ENCODE measurements at places on chromosomes 13 and 19.

GRCh38 chr13:73913079-73913740, 221.0 kb downstream of the KLF12 start:
- no peak for DNase-seq

- no peak for DNase-seq
These were observed 8.8 kb upstream of the KRTDAP start for GRCh38 chr19:35498984-35499527.

DNA sequence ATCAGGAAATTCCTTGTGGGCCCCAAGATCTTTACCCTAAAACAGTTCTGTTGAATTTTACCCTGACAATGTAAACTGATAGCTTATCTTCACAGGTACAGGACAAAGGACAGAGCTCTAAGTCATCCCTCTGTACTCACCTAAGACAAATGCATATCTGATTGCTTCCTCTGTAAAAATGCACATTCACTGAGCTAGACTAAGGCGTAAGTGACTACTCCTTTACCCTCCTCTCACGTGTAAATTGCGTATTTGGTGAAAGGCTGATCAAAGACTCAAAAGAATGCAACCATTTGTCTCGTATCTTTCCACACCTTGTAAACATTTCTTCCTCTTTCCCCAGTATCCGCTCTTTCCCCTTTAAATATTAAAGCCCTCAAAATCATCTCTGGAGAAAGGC, 80.6 kb upstream of the LRCH1 start:
- no peak for DNase-seq

GRCh38 chr19:7681340-7682174, 924 bp downstream of the TRAPPC5 start:
- DNase-seq, result no peak

DNA sequence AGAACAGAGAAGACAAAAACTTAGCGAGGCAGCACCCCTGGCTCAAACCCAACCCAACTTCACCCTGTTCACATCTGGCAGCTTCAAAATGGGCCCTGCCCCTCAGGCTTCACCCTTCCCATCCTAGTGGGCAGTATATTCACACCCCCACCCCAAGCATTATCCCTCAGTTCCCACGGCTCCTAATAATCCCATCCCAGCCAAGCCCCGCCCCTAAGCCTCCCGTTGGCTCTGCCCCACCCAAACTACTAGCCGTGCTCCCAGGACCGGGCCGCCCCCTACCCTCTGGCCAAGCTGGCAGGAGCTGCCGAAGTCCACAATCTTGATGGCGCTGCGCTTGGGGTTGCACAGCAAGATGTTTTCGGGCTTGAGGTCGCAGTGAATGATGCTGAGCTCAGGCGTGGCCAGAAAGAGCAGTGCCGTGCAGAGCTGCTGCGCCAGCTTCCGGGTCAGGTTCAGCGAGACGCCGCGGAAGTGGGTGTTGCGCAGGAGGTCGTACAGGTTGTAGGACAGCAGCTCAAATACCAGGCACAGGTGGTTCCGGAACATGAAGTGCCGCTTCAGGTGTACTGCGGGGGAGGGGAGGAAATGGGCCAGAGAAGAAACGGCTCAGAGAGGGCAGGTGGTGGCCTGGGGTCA, 5.8 kb downstream of the DYRK1B start:
- DNase-seq, result no peak

DNA sequence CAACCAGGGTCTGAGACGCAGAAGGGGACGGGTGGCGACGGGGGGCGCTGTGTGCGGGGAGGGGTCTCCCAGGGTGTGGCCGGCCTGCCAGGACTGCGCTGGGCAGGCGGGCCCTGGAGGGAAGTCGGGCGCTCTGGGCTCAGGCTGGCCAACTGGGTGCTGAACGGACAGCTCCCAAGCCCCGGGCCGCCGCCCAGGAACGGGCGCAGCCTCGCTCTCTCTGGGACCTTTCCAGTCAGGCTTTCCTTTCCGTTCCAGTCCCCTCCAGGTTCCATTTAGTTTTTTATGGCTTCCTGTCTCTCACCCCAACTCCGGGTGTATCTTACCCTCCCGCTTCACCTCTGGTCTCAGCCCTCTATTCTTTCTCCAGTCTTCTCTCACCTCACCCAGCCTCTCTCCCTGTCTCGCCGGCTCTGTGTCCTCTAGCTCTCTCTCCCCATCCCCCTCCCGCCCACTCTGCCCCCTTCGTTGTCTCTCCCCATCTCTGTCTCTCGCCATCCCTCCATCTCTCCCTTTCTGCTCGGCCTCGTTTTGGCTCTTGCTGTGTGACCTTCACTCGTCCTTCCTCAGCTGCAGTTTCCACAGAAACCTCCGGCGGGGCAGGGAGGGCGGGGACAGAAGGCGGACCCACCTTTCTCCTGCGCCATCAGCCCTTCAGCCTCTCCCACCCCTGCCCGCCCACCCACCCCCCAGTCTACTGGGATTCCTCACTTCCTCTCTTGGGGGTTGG, 3.3 kb upstream of the ATP1A3 start:
- no peak for DNase-seq

DNA sequence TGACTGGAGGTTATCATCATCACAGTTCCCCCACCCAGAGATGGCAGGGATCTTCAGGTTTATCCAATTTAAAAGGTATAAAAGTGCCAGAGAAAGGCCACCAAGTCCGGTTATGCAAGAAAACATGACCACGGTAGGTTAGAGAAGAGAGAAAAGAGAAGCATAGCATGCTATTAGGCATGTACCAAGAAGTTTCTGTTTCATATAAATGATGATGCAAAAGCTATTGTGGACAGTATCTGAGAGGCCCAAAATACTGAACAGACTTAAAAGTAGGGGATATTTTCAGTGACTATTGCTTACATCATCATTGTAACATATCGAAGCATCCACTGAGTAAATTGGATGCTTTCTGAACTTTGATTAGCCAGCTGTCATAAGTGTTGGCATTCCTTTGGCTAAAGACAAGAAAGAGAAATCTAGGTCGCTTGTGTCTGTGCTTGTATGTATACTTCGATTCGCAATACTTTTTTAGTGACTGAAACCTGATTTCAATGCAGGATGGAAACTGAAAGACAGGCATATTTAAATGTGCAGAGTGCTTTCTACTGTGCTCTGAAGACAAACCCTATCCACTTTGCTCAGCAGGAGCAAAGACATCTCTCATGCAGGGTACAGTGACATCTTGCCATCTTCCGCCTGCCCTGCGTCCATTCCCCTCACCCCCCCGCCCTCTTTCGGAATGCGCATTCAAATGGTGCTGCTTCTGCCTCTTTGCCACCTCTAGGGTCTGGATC, 180.3 kb downstream of the SHISA2 start:
- no peak for DNase-seq

- no peak for DNase-seq
These were observed 624.4 kb upstream of the ARGLU1 start for GRCh38 chr13:107192289-107192688.

- DNase-seq, result no peak
These were observed 599 bp upstream of the ARHGEF7 start for GRCh38 chr13:111114362-111115060.

- no peak for DNase-seq
These were observed 126.6 kb upstream of the KLF5 start for GRCh38 chr13:72932250-72932649.

DNA sequence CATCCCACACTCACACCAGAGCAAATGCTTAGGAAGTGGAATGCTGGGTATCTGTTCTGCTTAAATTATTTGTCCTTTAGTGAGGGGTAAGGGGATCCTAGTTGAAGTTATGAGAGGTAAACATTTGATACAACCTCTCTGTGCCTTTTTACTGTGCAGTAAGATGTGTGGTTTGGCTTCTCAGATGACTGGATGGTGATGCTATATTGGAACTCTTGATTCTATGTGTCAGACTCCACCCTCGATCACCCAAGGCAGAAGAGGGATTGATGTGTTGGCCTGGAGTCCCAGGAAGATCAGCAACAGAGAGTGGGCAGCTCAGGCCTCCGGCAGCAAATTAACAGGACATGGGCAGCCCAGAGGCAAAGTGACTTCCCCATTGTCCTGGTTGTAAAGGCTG, 66.7 kb downstream of the SIPA1L3 start:
- DNase-seq, result no peak

DNA sequence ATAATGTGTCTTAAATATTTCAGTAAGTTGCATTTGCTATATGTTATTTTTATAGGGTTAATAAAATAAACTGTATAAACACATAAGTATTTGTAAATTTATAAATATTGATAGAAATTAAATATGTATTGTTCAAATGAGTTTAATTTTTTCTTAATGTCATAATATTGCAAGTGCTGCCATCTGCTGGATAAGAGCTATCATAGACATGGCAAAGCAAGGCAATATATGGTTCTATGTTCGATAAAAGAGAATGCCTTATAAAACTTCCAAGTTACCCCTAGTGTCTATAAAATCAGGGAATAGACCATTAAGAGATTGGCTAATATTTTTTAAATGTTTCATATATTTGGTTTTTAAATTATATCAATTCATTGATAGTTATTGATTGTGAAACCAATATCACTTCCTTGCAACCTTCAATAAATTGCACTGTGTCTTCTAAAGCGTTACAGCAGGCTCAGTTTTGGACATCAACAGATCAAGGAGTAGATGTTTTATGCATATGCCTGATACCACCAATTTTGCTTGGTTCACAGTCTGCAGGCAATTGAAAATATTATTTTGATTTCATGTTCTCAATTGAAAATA, 29.0 kb upstream of the SLITRK6 start:
- DNase-seq, result no peak

GRCh38 chr19:49692147-49692506, 1.2 kb downstream of the CPT1C start:
- no peak for DNase-seq

DNA sequence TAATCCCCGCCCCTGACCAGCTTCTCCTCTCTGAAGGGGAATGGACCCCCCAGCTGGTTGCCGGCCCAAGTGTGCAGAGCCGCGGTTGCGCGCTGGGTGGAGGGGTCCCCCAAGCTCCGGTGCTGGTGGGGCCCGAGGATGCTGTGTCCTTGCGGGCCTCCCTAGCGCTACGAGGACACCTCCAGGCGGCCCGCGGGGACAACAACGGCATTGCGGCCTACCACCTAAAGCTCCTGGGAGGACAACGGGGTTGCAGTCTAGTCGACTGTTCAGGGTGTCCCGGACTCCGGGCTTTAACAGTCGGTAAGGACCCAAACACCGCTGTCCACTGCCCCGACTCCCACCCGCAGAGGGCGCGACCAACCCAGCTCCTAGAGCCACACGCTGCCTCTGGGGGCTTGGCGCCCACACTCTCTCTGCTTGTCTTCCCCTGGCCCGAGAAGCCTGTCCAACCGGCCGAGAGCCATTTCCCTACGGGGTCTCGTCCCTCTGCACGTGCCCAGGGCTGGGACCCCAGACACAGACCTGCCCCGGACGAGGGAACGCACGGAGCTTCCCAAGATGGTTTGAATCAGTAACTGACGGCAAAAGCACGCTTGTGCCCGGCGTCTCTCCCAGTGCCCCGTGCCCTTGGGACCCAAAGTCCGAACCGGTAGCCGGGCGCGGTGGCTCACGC, 927 bp upstream of the SDHAF1 start:
- no peak for DNase-seq

- DNase-seq, result no peak
These were observed 815.6 kb downstream of the EFNB2 start for GRCh38 chr13:105719859-105720258.

- DNase-seq, result no peak
These were observed 1478.3 kb downstream of the UQCRFS1 start for GRCh38 chr19:27734496-27735220.

GRCh38 chr19:18290302-18291018, 9.0 kb upstream of the JUND start:
- DNase-seq, result no peak

DNA sequence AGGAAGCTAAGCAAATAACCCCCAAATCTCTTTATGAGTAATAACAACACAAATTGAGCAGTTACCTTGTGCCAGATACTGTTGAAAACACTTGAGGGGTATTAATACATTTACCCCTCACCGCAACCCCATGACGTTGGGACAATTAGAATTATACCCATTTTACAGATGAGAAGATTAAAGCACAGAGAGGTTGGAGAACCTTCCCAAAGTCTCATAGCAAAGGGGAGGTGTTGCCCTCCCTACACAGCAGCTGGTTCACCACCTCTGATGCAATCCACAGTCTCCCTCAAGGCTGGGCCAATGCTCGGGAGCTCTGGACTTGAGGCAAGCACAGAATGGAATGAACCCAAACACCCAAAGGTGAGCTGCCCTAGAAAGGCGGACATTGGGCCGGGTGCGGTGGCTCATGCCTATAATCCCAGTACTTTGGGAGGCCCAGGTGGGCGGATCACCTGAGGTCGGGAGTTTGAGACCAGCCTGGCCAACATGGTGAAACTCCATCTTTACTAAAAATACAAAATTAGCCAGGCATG, 3.9 kb upstream of the CCNE1 start:
- DNase-seq, result no peak

DNA sequence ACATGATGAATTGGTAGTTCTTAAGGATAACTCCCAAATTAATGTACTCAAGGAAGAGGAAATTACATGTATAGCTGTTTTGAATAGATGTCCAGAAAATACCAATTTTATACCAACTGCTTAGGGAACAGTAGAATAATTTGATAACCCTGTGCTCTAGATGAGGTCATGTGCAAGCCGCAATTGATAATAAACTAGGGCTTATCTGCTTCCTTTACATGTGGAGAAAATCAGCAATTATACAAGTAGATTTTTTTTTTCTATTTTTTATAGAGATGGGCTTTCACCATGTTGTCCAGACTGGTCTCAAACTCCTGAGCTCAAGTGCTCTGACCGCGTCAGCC, 9.3 kb downstream of the TPT1 start:
- DNase-seq, result no peak

- no peak for DNase-seq
These were observed 48.1 kb downstream of the SCEL start for GRCh38 chr13:77583581-77583980.

GRCh38 chr13:94031609-94032008, 447.9 kb downstream of the DCT start:
- no peak for DNase-seq

DNA sequence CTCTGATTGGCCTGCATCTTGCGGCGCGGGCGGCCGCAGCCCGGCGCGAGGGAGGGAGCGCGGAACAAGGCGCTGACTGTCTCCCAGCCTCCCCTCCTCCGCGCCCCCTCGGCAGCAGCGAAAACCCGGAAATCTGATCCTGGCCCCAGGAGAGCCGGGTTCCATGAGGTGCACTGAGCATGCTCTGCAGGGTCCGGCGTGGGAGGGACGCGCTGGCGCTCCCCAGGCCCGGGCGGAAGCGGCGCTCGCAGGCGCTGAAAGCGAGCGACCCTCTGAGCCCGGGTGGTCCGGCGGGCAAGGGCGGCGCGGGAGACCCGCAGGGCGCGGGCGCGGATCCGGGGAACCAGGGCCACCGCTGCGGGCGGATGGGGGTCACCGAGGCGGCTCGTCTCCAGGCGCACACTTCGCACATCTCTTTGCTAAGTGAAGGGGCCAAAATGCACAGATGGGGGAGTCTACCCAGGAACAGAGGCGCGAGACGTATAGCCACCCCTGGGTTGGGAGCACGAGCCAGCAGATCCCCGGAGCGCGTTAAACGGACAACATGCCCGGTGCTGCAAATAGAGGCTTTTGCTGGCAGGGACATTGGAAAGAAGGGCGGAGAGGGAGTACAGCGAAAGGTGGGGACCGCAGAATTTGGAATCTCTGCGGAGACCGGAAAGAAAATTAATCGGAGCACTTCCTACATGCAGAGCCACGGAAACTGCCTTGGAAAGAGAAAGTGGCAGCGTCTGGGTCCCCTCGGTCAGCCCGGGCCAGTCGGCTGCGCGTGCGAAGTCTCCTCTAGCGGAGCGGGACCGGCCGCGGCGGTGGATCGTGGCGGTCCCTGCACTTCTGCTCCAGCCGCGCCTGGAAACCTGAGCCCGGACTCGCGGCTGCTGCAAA, 510 bp upstream of the PCDH9 start:
- peak; percentile 82 for DNase-seq

All from SK-N-MC (cell line).